Activated CD4-positive, alpha-beta T cell treated with anti-CD3 and anti-CD28 coated beads for 24 hours (primary cell): ENCODE measurements at places on chromosomes 1 and 21.

- no peak for DNase-seq
These were observed 176.8 kb upstream of the SAMSN1 start for GRCh38 chr21:14722841-14723483.

GRCh38 chr21:26637201-26637745 is 64.2 kb upstream of the CYYR1 start:
- DNase-seq: no peak

DNA sequence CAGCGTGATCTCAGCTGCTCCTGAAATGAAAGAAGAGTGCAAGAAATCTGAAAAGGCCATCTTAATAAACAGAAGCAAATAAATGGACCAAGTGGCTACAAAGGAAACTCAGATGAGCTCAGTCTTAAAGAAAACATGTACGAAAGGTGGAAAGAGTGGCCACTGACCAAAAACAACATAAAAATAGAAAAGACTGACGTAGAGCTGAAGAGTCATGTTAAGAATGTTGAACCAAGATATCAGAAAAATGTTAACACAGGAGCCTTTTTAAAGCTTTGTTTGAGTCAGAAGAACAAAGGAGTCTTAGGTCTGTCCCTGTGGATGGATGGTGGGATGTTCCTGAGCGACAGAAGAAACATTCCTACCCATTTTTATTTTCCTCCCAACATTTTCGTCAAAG is 30.8 kb upstream of the ZNF648 start:
- DNase-seq: no peak

- peak; percentile 40 for DNase-seq
These were observed 58.5 kb downstream of the TENT5C start for GRCh38 chr1:117664314-117664713.

- no peak for DNase-seq
These were observed 266.5 kb upstream of the USP24 start for GRCh38 chr1:55481634-55482033.

- DNase-seq: no peak
These were observed 18.4 kb downstream of the MTX1 start for GRCh38 chr1:155226910-155227260.

GRCh38 chr1:14511796-14512585 is 86.5 kb upstream of the KAZN start:
- no peak for DNase-seq

GRCh38 chr1:3578906-3579305 is 32.4 kb downstream of the MEGF6 start:
- no peak for DNase-seq

GRCh38 chr1:200861937-200862647 is 10.7 kb upstream of the GPR25 start:
- no peak for DNase-seq

GRCh38 chr1:87100271-87100670 is 185.8 kb downstream of the HS2ST1 start:
- DNase-seq: no peak

DNA sequence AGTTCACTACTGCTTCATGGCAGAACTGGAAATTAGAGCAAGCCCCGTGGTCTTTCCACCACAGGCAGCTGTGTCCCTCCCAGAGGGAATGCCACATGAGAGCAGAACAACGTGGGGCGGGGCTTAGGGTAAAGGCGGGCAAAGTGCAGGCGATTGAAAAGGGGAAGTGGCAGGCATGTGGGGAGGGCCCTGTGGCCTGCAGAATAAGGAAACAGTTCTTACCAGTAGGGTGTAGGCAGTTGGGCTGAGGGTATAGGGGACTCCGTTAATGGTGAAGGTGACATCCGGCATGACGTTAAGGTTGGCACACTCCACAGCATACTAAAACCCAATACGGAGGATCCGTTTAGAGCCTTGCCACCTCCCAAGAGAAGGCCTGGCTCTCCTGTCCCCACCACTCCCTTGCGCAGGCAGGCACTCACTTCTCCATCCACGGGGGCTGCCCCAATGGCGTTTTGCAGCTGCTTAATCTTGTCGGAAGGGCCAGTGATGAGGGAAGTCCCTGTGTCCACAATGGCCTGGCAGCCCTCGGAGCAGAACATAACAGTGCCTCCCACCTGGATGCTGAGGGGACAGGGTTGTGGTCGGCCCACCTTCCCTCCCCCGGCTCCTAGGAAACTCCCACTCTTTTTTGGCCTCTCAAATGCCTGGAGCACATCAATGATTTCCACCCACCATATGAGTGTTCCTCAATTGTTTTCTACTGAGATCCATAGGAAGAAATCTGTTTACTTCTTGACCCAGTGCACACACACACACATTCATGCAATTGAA is 9.1 kb upstream of the RAB7B start:
- DNase-seq: no peak

DNA sequence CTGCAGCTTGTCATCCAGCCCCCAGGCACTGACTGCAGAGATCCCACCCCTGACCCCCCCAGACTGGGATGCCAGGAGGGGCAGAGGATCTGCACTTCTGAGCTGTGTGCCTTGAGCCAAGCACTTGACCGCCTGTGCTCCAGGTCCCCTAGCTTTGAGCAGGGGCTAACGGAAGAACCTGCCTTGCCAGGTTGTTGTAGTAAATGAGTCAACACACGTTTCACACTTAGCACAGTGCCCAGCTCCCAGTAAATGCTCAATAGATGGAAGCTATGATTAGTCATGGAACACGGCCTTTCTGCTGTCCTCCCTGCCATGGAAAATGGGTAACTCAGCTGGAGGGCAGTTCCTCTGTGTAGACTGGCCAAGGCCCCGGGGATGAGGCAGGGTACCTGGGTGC is 24.1 kb downstream of the IFFO2 start:
- DNase-seq: no peak

DNA sequence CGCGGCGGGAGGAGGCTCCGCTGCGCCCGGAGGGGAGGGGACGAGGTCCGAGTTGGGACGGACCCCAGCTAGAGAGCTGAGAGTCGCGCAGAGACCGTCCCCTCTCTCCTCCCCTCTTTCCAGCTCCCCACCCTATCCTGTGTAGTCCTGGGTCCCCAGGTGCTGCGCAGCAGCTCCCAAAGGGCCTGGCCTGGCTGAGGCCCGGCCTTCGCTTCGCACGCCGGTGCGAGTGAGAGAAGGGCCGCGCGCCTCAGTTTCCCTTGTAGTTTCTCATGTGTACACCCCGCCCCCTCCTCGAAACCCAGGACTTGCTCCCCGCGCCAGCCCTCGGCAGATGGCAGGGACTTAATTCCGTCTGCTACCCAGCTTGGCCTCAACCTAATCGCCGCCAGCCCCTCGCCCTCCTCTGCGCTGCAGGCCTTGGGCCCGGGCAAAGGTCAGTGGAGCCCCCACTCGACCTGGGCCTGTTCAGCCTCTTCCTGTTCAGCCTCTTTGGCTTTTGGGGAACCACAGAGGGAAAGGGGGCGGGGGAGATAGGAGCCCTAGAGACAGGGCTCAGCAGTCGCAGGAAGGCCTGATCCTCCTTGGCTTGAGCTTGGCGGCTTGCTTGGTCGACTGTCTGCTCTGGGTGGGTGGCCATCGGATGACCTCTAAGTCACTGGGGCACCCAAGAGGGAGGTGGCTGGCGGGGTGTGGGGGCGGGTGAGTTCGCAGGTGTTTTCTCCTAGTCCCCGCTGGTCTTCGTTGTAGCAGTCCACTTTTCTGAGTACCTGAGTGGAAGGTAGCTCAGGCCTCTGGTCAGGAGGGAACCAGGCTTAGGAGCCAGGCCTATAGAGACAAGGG is 1.0 kb downstream of the ZNF687 start:
- DNase-seq: no peak

DNA sequence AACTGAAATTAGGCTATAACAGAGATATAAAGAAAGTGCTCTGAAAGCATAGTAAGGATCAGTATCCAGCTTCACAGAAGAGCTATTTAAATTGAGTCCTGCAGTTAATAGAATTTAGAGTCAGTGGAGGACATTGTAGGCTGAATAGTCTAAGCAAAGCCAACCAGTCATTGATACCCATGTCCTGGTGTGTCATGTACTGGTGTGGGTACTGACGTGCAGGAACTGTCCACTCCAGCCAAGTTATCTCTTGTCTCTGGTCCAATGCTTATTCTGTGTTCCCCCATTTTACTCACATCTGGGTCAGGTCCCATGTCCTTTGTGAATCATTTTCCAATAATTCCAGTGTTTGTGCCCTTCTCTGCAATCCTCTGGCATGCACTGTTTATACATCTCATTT is 90.0 kb downstream of the MACF1 start:
- DNase-seq: no peak

- DNase-seq: no peak
These were observed 8.2 kb upstream of the LAPTM5 start for GRCh38 chr1:30765556-30766434.

- no peak for DNase-seq
These were observed 226.3 kb downstream of the SETD4 start for GRCh38 chr21:35833991-35834390.

GRCh38 chr1:23449958-23450357 is 25.4 kb upstream of the TCEA3 start:
- no peak for DNase-seq

DNA sequence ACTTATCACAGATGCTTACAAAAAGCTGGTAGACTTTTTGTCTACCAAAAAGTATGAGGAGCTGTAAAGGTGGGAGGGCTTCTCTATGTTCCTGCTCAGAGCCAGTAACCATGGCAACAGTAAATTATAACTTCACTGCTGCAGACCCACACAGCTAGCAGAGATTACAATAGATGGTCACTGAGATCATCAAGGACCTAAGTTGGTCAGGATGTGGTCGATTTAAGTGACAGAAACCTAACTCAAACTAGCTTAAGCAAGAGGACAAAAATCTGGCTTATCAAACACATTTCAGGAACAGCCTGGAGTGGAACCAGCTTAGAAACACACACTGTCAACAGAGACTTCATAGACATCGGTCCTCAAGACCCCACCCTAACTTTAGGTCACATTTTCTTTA is 113.4 kb upstream of the ATP1A1 start:
- no peak for DNase-seq

- DNase-seq: no peak
These were observed 346.9 kb upstream of the DAB1 start for GRCh38 chr1:57770772-57771171.

DNA sequence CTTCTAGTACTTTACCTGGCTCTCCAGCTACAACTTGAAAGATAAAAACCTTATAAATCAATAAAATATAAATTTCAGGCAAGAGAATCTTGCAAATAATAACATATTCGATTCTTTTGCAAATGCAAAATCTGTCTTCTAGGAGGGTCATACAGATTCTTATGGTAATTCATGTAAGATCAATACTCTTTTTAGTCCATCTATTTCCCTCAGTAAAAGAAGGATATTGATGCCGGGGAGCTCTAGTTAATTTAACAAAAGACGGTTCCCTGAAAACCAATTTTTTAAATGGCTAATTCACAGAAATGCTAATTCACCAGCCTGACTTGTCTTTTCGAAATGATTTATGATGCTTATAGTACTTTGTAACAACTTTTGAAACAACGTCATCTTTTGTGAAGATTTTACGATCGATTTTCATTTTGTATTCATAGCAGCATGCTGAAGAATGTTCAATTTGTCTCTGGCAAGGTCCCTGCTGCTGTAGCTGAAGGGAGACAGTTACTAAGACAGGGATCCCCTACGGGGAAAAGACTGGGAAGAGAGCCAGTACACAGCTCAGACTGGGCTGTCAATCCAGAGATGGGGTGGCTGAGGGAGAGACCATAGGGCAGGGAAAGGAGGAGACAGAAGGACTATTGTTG is 90.6 kb upstream of the SPAG17 start:
- no peak for DNase-seq

DNA sequence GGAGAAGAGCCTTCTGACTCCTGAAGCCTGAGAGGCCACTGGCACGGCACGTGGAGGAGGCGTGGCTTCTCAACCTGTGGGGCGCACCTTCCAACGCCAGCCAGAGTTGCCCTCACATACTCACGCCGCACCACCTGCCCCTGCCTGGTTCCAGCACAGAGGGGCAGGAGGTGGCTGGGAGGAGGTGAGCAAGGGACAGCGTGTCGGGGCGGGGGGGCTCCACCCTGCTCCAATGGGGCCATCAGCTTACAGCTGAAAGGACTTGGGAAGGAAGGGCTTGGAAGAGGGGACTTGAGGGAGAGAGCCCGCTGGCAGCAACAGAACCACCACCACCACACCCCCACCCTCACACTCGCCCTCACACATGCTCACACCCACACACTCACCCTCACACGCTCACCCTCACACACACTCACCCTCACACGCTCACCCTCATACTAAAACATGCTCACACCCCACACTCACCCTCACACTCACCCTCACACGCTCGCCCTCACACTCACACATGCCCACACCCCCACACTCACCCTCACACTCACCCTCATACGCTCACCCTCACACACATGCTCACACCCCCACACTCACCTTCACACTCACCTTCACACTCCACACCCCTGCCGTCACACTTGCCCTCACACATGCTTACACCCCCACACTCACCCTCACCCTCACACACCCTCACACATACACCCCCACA is 41.6 kb upstream of the EDN2 start:
- no peak for DNase-seq

- DNase-seq: no peak
These were observed 321.2 kb downstream of the VAV3 start for GRCh38 chr1:107643766-107644165.

DNA sequence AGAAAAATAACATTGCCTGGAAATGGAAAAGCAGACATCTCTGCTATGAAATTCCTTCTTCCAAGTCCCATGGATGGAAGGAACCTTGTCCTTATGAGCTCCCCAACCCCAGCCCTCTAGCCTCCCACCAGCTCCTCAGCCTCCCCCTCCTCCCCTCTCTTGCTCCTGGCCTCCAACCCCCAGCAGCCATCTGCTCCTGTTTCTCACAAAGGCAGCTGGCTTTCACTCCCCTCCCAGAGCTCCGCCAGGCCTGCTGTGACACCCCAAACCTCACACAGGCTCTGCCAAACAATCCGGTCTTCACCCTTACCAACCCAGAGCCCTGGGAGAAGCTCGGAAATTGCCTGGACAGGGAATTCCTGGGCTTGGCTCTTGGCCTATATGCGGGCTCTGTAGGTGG is 69.2 kb downstream of the KLHDC7A start:
- no peak for DNase-seq

DNA sequence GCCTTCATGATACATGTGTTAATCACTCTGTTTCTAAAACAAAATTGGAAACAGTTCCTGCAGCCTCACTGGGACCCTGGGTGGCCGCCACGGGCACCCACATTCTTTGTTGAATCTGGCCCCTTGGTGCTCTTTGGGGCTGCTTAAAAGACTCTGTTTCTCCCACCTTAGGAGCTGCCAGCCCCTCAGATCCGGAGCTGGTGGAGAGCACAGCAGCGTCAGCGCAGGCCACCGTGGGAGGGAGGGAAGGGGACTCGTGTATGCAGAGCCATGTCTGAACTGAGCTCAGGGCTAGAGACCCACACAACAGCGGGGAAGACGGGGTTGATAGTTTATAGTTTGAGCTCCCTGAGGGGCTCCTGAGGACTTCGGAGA is 121.2 kb downstream of the CNIH3 start:
- no peak for DNase-seq

GRCh38 chr21:36628761-36629460 is 70.0 kb upstream of the SIM2 start:
- no peak for DNase-seq

DNA sequence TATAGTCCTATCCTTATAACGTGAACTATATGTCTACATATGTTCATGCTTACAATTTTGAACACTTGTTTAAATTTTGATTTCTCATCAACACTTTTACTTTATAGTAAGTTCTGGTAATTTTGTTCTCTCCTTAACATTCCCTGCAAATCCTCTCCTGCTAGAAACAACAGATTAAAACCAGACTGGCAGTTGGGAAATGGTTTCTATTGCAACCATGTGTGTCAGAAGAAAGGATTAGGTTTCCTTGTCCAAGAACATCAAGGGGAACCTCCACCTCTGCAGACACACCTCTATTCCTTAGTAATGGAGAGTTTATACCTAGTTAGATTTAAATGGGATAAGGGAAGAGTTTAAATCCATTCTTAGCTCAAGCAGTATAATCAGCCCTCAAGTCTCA is 3.3 kb upstream of the WARS2 start:
- DNase-seq: no peak
